NCI-H510A treated with DMSO at 0.1 percent for 48 hours (cell line): ENCODE measurements at places on chromosomes 2 and 18.
A peak's percentile ranks its signal among the peaks of the same experiment; 100 is the strongest.

GRCh38 chr18:6557770-6558248, 143.1 kb upstream of the L3MBTL4 start:
- peak; percentile 8 for DNase-seq

- DNase-seq: no peak
Measured at GRCh38 chr2:59777120-59777519, 776.3 kb downstream of the BCL11A start.

DNA sequence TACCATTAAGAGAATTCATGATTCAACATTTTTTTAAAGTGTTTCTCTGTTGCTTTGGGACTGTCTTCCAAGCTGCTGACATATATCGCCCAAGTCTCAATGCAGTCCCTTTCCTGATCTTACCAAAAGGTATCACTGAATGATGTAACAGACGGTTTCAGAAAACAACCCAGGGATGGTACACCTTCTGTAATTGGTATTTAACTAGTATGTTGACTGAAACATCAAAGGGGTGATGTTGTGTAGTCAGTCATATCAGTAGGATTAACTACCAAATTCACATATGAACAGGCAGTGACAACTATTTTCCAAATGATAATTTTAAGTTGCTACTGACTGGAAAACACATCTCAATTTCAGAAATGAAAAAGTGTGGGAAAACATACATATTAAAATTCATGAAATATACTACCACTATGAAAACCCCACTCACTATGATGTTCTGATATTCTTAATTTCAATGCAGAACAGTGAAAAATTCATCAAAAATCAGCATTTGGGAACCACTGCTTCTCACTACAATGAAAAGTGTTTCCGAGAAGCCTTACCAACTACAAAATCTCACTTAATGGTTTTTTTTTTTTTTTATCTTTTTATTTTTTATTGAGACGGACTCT, 59.8 kb downstream of the MEMO1 start:
- DNase-seq: no peak

- DNase-seq: no peak
Measured at GRCh38 chr18:45654677-45655076, 39.4 kb downstream of the SLC14A2 start.

GRCh38 chr18:7273301-7273921, 42.5 kb downstream of the LRRC30 start:
- DNase-seq: no peak

DNA sequence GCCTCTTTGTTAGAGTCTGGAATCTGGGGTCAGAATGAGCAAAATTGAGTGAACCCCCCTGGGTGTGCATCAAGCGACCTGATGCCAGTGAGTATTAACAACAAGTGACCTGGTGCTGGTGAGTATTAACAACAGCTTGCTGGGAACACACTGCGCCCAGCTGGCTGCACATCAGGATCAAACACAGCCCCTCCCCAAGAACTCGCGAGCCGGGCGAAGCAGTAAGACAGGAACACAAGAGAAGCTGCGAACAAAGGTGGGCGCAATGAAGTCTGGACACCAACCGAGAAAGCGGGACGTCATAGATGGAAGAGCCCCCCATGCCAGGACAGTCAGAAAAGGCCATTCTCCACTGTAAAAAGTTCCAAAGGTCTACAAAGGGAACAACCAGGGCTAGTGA, 34.3 kb downstream of the CRACDL start:
- no peak for DNase-seq

DNA sequence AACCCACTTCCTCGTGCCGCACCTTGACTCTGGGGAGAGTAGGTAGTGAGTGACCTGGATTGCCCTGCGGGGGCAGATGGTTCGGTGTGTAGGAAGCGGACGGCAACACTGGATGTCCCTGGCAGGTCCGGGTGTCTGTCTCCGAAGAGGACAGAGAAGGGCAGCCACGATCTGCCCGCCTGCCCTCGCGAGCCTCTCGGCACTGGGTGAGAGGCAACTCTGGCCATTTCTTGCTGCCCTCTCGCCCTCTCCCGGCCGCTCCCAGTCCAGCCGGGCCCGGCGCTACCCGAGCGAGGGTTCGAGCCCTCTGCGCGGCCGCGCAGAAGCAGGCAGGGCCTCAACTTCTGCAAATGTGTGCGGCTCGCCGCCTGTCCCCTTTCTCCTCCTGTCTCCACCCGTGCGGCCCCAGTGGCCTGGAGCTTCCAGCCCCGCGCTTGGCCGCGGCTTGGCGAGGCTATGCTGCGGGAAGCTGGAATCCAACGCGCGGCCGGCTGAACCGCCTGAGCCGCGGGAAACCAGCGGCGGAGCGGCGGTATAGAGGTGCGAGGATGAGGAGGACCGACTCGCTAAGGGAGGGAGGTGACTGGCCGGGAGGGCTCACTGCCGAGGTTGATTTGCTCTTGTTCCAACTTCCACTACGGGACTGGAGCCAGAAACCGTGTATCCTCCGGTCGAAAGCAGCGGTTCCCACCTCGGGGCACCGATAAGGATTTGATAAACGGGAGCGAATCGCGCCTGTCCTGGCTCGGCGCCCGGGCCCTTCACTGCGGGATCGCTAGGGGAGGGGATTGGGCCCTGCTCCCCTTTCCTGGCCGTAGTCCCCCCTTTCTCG, 1.5 kb downstream of the EPAS1 start:
- DNase-seq: peak; percentile 29

GRCh38 chr2:235810846-235811245, 317.0 kb downstream of the AGAP1 start:
- no peak for DNase-seq

DNA sequence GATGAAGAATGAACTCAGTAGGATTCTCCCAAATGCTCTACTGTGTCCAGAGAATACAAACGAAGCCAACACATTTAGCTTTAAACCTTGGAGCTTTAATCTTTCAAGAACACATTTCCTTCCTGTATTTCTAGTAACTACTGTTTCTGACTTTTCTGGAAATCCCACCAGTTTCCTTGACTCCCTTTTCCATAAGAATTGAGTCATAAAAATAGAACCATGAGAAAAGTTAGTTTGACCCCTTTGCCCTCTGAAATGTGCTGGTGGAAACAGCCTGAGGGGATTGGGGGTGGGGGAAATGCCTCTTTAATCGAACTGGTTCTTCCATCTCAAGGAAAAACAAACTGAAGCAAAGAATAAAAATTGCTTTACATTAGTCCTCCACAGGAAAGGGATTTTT, 123.9 kb downstream of the TMEM17 start:
- DNase-seq: no peak

DNA sequence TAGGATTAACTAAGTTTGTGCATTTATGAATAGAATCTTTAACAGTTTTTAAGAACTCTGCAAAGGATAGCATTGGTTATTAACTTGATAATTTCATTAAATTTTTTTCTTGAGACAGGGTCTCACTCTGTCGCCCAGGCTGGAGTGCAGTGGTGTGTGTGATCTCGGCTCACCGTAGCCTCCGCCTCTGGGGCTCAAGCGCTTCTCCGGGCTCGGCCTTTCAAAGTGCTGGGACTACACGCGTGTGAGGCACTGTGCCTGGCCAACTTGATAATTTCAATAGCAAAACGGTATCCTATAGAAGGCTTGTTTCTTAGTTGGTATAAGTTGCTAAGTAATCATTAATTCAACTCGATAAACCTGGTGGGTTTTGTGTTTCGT, 38.0 kb downstream of the ADNP2 start:
- DNase-seq: peak; percentile 44

GRCh38 chr2:206845877-206846276, 80.5 kb downstream of the FASTKD2 start:
- DNase-seq: no peak

DNA sequence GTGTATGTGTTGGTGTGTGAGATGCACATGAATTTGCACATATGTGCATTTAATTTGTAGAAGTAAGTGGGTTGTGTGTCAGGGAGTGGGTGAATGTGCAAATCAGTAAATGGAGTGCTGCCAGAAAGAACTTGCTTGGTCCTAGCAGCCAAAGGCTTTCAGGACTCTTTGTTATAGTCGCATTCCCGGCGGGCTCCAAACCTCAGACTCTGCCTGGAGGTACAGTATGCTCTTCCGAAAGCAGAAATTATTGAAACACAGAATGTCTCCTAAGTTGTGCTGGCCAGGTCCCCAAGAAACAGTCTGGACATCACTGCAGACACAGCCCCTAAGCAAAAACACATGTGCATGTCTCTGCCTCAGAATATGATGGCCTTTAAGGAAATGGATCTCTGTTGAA, 232.4 kb downstream of the INSIG2 start:
- DNase-seq: no peak

- no peak for DNase-seq
Measured at GRCh38 chr2:10548626-10549025, 100.5 kb upstream of the ODC1 start.

GRCh38 chr2:224937887-224938286, 104.4 kb downstream of the DOCK10 start:
- DNase-seq: no peak

DNA sequence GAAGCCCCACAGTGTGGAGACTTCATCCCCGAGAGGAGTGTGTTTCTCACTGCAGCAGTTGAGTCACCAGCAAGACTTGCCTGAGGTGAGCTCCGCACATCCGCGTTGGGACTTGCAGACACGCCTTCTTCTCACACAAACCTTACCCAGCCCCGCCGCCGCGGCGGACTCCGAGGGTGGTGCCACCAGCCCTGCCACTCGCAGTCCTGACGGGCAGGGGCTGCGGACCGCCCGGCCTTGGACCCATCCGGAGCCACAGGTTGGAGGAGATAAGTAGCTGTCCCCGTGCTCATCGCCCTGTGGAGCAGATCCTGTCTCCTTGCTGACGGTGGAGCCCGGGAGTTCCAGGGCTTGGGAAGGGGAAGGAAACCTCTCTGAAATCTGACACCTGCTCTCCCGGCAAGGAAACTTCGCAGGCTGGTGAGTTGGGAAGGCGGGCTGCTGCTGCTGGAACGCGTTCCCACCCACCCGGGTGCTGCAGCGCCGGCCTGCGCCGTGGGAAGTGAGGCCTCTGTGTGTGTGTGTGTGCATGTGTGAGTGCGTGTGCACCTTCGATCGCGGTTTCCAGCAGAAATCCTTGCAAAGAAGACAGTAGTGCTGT, at the start of gene RAB27B:
Gene RAB27B (plus strand): TSS at position 197 of the 601 bp plus-strand sequence. CDS start 49,109 bp downstream, outside the sequence.
- peak; percentile 75 for DNase-seq

- DNase-seq: no peak
Measured at GRCh38 chr18:24918257-24918656, 433.7 kb downstream of the ZNF521 start.

DNA sequence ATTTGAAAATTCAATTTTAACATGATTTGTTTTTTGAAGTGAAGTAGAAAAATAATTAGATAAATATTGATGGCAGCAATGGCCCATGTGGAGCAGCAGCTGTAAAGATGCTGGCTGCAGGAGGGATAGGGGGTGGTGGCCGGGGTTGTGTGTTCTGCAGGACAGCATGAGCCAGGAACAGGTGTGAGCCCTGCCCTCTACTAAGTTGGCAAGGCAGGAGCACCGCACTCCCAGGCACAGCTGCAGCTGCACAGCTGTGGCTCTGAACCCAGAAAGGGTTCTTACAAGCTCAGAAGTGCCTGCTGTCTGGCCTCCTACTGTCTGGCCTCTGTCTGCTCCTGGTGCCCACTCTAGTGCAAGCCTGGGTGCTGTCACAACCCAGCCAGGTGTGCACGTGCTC, 10.0 kb upstream of the DUSP19 start:
- no peak for DNase-seq

DNA sequence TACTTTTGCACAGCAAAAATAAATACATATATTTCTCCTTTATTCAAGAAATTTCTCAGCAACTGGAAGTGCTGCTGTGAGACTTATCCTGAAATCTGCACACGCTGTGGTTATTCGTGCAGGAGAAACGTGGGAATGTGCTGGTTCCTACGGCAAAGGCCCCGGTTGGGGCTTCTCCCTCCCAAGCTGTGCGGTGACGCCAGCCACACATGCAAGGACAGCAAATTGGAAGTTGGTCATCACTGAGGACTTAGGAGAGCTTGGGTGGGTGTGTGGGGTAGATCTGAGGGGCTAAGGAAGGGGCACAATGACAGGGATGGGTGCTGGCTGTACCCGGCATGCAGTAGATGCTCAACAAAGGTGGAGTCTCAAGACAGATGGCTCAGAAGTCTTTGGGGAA, 16.5 kb upstream of the MTCL1 start:
- DNase-seq: no peak

GRCh38 chr2:43715300-43716098, 39.3 kb upstream of the C1GALT1C1L start:
- DNase-seq: no peak

DNA sequence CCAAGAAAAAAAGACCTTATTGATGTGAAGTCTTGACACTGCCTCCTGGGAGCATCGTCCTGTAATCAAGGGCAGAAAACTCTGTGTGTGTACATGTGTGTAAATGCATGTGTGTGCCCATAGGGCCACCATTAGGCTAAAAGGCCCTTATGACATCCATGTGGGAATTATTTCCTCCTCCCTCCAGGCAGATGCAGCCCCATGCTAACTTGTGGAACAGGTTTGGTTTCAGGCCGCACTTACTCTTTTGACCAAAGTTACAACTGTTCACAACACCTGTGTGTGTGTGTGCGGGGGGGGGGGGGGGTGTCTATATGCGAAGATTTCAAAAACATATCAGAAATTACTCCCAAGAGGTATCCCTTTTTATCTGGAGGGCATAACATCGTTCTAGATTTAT, 87.4 kb upstream of the SLC14A2 start:
- peak; percentile 8 for DNase-seq

DNA sequence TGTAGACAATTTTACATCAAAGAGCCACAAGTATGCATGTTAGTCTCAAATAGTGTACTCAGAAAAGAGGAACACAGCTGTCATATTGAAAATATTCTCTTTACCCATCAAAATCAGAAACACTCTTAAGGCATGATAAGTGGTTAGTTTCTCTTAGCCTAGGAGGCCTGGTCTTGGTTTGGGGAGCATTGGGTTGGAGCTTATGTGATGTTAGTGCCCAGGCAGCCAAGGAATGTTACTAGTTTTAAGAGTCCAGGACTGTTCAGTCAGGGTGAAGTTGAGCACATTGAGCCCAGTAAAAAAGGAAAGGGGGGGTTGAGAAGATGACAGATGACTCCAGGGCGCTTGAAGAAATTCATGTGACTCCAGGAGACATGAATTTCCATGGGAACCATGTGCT, 340.6 kb downstream of the HRH4 start:
- no peak for DNase-seq

- peak; percentile 85 for DNase-seq
Measured at GRCh38 chr2:145220496-145220895, 700.6 kb upstream of the ZEB2 start.

- no peak for DNase-seq
Measured at GRCh38 chr2:42663828-42664227, 95.4 kb downstream of the MTA3 start.

- DNase-seq: no peak
Measured at GRCh38 chr2:133062931-133063665, 393.1 kb upstream of the LYPD1 start.

GRCh38 chr2:132463719-132464118, 47.1 kb downstream of the GPR39 start:
- no peak for DNase-seq
